ENCODE measurements at places on chromosomes 6 and 20.

DNA sequence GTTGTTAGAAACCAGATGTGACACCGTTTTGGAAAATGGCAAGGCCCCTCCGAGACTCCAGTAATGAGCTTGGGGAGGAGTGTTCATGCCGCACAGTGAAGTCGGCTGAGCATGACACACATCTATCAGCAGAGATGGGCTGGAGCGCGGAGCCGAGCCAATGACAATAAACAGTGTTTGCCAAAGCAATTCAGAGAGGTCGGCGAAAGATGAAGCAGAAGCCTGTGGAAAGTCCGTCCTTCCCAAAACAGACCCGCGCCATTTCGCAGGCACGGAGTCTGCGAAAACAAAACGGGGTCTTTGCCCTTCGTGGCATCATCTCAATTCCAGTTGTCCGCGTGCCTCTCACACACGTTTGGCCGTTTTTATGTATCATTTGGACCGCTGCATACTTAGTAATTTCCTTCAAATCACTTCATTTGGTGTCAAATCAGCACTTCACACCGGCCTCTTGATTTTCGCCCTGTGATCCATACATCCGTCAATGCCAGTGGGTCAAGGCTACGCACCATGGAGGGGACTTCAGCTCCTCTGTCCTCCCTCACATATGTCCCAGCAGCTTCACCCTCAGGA, 71.3 kb downstream of the SULF2 start:
- DNase-seq: no peak

- DNase-seq: no peak
Observed at GRCh38 chr6:108806171-108806570, 42.1 kb upstream of the ARMC2 start.

GRCh38 chr6:51199733-51200260, 381.1 kb downstream of the TFAP2B start:
- DNase-seq: no peak

DNA sequence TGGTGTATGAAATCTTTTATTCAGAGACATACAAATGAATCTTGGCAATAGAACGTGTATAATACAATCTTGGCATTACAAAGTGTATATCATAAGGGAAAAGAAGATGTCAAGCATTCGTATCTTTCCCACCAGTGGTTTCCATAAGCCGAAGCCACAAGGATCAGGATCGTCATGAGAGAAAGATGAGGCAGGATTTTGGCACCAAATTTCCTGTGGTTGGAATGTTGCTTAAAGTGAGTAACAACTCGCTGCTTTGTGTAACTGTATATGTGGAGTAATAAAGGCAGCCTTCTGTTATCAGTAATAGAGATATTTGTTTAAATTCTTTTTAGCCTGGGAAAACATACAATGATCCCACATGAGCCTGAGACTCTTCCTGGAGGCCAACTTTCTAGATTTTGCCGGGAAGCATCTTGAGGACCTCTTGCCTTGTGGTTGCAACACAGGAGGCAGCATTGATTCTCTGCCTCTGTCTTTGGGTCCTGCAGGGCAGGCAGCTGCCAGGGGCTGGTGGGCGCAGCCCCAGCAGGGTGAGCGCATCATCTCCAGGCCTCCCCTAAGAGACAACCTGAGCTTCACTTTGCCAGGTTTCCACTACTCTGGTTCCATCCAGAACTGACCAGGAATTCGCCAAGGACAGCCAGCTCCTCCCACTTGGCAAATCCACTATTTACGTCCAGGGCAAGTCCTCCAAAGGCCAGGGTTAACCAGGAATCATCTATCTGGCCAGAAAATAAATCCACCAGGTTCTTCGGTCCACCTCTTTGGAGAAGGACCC, 230.9 kb upstream of the SULF2 start:
- no peak for DNase-seq

GRCh38 chr6:132286298-132287019, 114.8 kb downstream of the MOXD1 start:
- no peak for DNase-seq

DNA sequence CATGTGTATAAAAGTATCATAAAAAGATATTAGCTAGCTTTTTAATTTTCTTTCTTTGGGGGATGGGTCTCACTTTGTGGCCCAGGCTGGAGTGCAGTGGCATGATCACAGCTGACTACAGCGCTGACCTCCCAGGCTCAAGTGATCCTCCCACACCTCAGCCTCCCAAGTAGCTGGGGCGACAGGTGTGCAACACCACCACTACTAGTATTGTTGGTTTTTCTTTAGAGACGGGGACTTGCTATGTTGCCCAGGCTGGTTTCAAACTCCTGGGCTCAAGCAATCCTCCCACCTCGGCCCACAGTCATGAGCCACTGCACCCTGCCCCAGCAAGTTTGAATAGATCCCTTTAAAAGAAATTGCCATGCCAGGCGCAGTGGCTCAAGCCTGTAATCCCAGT, 6.5 kb downstream of the TCFL5 start:
- no peak for DNase-seq

DNA sequence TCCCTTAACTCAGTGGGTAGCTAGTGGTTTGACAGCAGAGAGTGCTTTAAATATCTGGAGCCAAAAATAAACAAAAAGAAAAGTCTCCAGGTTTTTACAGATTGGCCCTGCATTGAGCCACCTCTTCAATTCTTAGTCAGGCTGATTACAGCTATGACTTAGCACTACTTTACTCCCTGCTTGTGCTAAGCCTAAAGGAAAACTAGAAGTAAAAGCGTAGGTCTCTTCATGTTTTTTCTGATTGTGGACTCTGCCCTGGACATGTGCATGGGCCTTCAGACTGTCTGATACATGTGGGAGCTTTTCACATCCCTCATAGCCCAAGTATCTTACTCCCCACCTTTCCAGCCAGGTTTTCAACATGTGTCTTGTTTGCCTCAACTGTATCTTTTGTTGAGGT, 33.3 kb downstream of the KPNA5 start:
- DNase-seq: no peak

GRCh38 chr6:153677522-153677921, 361.5 kb upstream of the OPRM1 start:
- no peak for DNase-seq
